ENCODE measurements at places on chromosomes 3 and 15.

DNA sequence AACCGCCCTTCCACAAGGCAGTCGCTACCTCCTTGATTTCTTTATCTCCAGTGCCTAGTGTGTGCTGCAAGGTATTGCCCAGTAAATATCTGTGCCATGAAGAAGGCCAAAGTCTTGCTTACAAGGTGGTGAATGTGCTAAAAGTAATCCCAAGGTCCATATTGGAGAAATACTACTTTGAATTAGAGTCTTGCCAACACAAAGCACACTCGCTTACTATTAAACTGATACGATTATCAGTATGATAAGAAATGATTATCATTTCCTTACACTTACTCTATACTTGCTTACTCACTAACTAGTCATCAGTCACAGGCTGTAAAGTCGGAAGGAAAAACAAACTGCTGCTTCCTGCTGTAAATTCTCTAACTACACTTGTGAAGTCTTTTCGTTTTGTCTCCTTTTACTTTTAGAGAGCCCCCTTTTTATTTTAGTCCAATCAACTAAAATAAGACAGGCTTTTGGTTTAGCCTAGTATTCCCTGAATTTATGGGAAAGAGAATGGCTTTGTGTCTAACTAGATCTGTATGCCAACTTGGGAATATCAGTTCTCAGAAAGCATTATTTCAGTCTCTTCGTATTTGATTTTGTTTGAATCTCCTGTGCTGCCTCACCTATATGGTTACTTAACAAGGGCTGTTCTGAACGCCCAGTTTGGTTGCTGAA lies 107.1 kb upstream of the TSC22D2 start:
- no peak for DNase-seq

DNA sequence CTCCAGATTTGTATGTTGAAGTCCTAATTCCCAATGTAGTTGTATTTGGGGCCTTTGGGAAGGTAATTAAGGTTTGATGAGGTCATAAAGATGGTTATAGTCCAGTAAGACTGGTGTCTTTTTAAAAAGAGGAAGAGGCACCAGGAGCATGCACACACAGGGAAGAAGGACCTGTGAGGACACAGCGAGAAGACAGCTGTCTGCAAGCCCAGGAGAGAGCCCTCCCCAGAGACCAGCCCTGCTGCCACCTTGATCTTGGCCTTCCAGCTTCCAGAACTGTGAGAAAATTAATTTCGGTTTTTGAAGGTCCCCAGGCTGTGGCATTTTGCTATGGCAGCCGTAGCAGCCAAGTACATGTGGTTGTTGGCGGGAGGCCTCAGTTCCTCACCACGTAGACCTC lies 32.8 kb upstream of the TSEN2 start:
- DNase-seq = no peak

DNA sequence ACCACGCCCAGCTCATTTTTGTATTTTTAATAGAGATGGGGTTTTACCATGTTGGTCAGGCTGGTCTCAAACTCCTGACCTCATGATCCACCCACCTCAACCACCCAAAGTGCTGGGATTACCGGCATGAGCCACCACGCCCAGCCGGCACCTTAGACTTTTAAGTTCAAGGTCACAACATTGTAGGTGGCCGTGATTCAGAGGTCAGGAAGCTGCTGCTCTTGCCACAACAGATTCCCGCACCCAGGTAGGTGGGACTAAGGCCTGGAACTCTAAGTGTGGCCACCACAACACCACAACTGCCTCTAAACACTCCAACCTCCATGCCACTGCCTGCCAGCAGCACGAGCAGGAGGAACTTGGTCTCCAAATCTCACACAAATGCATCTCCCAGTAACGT lies 196.8 kb downstream of the STT3B start:
- no peak for DNase-seq

DNA sequence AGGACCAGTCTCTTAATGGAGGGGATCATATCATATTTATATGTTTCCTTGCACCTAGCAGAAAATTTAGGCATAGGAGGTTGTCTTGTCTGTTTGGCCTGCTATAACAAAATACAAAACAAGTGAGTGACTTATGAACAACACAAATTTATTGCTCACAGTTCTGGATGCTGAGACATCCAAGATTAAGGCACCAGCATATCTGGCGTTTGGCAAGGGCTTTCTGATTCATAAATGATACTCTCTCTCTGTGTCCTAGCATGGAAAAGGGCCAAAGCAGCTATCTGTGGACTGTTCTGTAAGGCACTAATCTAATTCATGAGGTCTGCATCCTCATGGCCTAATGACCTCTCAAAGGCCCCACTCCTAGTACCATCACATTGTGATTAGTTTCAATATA lies 683.0 kb downstream of the NR2F2 start:
- DNase-seq = no peak

GRCh38 chr3:74054566-74054965 lies 429.8 kb upstream of the PDZRN3 start:
- DNase-seq = no peak

DNA sequence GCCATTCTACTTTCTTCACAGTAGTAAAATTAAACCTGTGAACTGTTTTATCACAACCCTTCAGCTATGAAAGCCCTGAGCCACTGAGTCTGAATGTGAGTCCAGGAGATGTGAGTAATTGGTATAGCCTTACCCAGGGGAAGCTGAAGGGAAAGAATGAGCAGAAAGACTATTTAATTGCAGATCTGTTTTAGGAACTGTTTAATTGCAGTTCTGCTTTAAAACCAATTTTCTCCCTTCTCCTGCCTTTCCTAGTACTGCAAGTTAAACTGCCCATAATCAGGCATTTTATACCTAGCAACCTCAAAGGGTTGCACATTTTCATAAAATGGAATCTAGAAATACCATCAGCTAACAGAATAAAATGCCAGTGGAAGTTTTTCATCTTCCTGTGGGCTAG lies 476.7 kb downstream of the OCA2 start:
- DNase-seq = no peak

GRCh38 chr3:53860196-53860595 lies 13.8 kb downstream of the IL17RB start:
- no peak for DNase-seq

GRCh38 chr3:75983111-75983510 lies 197.8 kb upstream of the ZNF717 start:
- DNase-seq = no peak

All from head of caudate nucleus (tissue), 42 donors.